Esophagus mucosa (tissue), 1 donor: ENCODE measurements at places on chromosomes 16 and 17. TPM values are rescaled to one million over a fixed set of nuclear protein-coding genes. Genes with fewer than 3 reads are reported as not detected.

Gene TAC4
- not detected for total RNA-seq

Gene C16orf89
- total RNA-seq, result 0.56 TPM

Gene SLC5A11
- not detected for total RNA-seq

Gene GAST
- total RNA-seq, result not detected

Gene RGS11
- total RNA-seq, result 0.92 TPM

Gene CA10
- not detected for total RNA-seq

Gene EVPLL
- 5.3 TPM for total RNA-seq

Gene ARHGAP44
- 0.28 TPM for total RNA-seq

Gene MBTD1
- total RNA-seq, result 8.2 TPM

Gene NAA38
- 93.3 TPM for total RNA-seq

GRCh38 chr17:79174905-79175856 is 100.6 kb downstream of the ENGASE start:
- peak; percentile 51 for ATAC-seq

DNA sequence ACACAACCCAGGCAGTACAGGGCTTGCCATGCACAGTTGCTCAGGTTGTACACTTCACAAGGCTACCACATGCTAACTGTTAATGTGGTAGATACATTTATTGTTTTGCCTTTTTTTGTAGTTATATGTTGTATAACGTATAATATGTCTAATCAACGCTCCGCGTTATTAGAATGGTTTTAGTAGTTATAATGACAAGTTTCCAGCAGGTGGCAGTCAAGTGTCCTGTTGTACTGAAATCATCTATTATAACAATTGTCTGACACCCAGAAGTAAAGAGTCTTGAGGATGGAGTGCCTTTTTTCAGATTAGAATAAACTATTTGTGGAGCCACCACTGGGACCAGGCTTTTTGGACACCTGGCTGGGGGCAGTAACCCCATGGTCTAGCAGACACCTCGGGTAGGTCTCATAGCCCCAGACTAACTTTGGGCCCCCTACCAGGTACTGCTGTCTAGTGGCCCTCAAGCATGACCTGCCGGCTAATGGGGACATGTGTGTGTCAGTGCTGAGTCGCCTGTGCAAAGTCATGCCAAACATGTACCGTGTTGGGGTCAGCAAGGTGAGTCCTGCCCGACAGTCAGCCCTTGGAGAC is 32.8 kb downstream of the MYO15A start:
- peak; percentile 27 for ATAC-seq

- no peak for ATAC-seq
Measured at GRCh38 chr17:16288860-16289571, 64.3 kb downstream of the CENPV start.

DNA sequence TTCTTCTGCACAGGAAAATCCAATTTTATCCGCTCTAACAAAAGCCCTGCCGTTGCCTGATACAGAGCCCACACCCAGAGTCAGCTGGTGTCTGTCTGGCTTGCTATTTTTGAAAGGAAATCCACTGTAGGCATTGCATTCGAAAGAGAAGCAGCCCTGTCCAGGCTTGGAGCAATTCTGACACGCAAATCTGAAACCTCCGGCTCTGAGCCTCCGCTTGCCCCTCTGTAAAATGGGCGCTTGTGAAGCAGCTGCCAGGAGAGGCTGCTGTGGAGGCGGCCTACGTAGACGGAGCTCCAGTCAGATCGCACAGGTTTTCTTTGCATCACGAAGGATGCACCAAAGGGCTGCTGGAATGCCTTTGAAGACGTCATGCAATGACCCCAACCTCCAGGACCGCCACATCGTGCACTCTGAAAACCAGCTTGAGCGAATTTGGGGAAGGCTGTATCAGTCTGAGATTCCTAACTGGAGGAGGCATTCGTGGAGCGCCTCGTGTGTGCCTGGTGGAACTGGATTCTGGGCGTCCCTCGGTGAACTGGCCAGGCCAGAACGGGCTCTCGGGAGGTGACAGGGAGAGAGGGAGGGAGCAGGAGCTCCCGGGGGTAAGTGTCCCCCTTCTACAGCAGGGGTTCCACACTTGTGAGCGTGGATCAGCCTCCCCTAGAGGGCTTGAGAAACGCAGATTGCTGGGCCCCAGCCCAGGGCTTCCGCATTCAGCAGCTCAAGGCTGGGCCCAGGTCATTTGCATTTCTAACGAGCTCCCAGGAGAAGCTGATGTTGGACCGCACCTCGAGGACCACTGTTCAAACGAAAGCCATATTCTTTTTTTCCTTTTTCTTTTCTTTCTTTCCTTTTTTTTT is 215.5 kb downstream of the MRTFB start:
- peak; percentile 9 for ATAC-seq

DNA sequence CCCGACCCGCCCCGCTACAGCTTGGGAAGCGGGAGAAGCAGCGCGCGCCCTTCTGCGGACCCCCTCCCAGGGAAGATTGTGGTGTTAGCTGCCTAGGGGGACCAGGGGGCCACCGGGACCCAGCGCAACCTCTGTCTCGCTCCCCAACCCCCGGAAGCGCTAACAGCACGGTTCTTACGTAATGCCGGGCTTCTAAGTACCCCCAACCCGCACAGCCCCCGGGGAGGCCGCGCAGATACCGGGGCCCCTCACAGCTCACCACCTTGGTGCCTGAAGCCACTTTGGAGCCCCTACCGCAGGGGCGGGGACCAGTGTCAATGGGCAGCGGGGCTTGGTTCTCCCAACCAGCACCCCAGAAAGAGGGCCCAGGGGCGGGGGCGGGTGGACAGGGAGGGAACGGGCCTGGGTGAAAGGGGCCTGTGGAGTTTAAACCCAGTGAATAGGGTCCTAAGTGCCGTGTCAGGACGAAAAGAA is 348 bp downstream of the MPP2 start:
- ATAC-seq, result no peak

GRCh38 chr16:2443555-2443954 is 14.3 kb downstream of the CCNF start:
- ATAC-seq, result no peak

GRCh38 chr16:49017501-49017900 is 264.1 kb downstream of the CBLN1 start:
- no peak for ATAC-seq

- no peak for ATAC-seq
Measured at GRCh38 chr17:21389394-21389793, 13.2 kb downstream of the KCNJ12 start.

- no peak for ATAC-seq
Measured at GRCh38 chr17:3989041-3989886, 25.0 kb upstream of the ATP2A3 start.

DNA sequence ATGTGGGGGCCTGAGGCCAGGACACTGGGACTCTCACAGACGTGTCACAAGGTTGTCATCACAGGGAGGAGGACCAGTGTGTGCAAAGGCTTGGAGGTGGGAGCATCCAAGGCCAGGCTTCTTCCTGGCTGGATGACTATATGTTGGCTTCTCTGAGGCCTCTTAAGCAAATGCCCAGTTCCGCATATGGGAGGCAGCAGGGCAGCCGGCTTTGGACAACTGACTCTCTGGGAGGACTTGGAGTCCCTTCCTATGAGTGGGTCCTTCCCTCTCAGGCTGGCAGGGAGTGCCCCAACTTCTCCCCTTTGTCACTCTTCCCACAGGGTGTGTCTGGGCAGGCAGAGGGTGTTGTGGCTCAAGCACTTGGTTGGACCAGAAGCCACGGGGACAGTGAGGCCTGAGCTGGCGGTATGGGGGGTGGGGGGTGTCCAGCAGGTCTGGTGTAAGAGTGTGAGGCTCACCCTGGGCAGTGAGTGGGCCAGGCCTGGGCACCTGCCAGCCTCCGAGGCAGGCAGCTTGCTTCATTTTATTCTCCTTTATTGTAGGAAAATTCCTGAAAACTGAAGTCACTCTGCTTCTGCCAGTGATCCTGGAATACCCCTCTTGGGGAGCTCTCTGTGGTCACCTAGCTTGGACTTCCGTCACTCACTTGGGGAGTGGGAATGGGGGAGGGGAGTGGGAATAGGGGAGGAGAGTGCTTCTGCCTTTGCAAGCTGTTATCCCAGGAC is 14.9 kb downstream of the ADGRG1 start:
- ATAC-seq, result peak; percentile 11

- peak; percentile 94 for ATAC-seq
Measured at GRCh38 chr17:51153210-51154072, at the start of gene NME1. TSS of gene NME1 (plus strand) at chr17:51153559. CDS start at chr17:51155655, 2,096 bp downstream.

DNA sequence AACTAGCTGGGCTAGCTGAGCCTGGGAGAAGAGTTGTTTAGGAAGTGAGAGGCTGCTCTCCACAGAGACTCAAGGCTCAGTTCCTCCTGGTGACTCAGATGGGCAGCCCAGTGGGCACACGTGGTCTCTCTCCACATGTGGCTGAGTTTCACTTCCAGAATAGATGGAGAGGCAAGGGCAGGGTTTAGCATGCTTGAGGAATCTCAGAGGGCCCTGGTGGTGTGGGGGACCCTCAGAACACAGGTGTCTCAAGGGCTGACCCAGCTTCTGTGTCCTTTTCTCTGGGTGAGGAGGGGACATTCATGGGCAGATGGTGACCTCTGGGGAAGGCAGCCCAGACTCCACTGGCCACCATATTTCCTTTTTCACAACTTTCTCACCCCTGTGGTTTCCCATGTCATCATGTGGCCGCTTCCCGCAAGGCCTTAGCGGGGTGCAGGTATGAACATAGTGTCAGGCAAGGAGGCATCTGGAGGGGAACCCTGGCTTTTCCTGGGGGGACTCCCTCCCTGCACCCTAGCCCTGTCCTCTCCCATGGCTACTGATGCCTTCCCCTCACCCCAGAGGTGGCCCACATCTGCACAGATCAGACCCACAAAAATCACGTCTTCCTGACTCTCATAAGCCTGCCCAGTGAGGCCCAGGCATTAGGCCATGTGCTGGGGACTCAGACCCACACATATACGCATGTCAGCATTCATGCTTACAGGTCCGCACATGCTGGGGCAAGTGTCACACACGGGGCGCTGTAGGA is 3.3 kb downstream of the GRN start:
- peak; percentile 58 for ATAC-seq

DNA sequence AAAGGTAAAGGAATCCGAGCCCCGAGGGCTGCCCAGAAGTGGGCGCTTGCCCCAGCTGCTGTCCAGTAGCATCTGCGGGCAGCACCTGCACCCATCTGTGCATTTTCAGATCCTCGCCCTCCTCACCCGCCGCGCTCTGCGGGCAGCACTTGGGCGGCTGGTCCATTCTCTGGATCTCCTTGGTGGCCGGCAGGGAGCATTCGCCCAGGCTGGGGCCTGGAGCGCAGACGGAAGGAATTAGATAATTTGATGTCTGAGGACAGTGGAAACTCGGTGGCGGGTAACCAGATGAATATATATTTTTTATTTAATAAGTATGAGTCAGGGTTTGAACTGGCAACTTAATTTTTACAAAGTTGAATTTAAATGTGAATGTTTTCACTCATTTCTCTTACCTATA is 88.5 kb downstream of the NPIPB11 start:
- ATAC-seq, result no peak

DNA sequence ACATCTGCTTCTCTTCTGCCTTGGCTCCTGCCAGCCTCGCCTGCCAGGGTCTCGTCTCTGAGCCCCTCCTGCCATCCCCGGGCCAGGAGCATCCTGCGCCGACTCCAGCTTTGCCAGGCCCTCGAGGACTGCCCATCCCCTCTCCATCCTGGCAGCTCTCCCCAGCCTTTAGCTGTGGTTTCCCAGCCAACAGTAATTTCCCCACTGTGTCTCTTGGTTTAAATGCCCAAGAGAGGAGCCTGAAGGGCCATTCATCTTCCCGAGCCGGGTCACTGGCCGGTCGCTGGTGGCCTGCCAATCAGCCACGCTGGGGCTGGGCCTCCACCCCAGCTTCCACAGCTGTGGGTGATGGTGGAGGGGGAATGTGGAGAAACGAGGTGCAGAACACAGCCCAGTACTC is 47.8 kb downstream of the MRC2 start:
- no peak for ATAC-seq

DNA sequence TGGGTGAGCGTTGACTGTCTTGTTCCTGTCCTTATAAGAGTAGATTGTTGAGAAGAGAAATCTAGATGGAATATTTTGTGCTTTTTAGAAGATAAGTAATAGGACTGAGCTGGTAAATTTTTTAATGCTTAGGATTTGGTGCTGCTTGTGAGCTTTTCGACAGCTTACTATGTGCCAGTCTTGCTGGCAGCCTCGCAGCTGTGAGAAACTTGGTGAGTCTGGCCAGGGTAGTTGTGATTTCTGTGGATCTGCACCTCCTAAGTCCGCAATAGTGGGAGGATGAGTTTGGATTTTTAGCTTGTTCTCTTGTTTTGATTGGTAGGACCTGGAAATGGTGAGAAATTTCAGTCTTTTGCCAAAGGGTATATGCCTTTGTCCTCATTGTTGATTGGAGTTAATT is 3.6 kb downstream of the SOCS7 start:
- no peak for ATAC-seq

DNA sequence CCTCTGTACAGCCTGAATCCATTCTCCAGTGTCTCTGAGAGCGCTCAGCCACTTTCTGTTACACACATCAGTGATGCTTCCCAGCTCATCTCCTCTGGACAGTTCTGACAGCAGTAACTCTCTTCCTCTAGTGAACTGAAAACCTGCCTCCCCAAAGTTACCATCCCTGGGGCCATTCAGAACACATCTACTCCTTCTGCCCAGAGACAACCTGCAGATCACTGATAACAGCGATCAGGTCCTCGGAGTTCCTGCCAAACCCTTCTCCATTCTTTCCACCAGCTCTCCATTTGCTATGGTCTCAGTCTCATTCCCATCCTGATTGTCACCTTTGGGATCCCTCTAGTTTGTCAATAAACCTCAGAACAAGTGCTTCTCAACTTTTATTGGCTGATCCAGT is 7.3 kb downstream of the ZZEF1 start:
- no peak for ATAC-seq

DNA sequence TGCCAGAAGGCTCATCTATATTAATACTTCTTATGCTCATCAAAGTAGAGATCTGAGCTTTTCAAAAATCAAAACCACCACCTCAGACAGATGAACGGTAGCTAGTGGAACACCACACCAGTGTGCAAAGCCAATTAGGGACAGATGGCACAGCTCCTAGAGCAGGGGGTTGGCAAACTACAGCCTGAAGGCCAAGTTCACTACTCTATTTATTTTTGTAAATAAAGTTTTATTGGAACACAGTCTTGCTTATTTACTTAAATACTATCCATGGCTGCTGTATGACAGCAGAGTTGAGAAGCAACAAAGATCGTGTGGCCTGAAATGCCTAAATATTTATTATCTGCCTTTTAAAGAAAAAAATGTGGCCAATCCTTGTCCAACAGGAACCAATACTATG is 56.8 kb downstream of the AMFR start:
- ATAC-seq, result no peak

DNA sequence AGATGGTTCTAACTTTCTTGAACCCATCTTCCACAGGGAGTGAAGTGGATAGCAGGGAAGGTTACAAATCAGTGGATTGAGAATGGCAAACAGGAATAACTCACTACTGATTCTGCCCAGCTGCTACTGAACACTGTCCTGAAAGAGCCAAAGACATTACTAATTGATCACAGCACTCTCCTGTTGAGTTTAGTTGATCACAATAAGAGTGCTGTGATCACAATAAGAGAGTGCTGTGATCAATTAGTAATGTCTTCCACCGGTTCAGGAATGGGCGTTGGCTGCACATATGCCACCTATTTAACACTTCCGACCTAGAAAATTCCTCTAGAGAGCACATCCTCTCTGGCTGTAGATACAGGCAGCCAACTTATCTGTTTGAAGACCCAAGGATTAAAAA is 11.4 kb downstream of the CFAP97D1 start:
- peak; percentile 86 for ATAC-seq
